ENCODE measurements at places on chromosomes 11 and 22.

- DNase-seq, result no peak
These were observed 69.3 kb upstream of the TNRC6B start for GRCh38 chr22:40108396-40108795.

GRCh38 chr11:61921446-61921845, 4.1 kb upstream of the RAB3IL1 start:
- no peak for DNase-seq

- peak; percentile 92 for DNase-seq
These were observed 16.4 kb downstream of the DAGLA start for GRCh38 chr11:61696602-61697001.

GRCh38 chr11:104573441-104573990, 324.7 kb downstream of the CASP12 start:
- no peak for DNase-seq

DNA sequence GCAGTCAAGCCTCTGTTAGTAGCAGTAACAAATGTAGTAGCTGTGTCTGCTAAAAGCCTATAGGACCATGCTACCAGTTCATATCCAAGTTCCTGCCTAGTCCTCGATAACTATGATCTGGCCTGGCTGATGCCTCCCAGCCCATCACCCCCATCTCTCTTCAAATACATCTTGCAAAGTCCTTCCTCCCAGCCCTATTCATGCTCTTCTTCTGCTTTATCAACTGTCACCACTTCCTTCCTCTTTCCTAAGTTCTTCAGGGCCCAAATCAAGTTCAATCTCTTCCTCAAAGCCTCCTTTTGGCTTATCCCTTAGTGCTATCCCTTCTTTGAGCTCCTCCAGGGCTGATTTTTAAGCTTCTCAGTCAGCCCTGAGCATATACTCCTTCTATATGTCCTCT, 150.9 kb upstream of the THY1 start:
- no peak for DNase-seq

- DNase-seq, result no peak
These were observed 97.4 kb downstream of the FAR1 start for GRCh38 chr11:13765886-13766285.

GRCh38 chr11:12827929-12828812, 153.9 kb downstream of the TEAD1 start:
- DNase-seq, result no peak

GRCh38 chr11:107157809-107158187, 139.5 kb upstream of the GUCY1A2 start:
- peak; percentile 81 for DNase-seq

Measured in NCI-H226 (cell line).